ENCODE measurements at places on chromosomes 7 and 10.

DNA sequence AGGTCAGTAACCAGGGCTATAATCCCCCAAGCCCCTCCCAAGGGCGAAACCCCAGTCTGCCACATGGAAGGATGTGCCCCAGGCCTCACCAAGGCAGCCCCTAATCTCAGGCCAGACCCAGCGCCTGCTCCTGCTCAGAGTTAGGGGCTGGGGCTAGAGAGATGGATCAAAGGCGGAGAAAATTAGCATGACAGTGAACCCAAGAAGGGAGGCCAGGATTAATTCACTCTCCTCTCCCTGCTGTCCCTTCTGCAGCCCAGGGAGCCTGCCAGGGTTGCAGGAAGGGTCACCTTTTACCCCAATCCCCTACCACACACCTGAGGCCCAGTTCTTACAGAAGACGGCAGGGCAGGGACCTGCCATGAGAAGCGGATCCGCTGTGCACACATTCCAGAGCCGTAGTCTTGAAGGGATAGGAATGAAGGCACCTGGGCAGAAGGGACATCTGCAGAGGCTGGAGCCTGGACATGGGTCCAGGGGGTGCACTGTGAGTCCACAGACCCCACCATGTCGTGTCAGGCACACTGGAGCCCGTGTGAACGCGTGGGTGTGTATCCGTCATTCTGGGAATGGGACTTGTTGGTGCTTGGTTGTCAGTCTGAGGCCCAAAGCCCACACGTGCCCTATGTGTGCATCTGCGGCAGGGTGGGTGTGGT lies 11.9 kb upstream of the ZMIZ1 start:
- no peak for DNase-seq

DNA sequence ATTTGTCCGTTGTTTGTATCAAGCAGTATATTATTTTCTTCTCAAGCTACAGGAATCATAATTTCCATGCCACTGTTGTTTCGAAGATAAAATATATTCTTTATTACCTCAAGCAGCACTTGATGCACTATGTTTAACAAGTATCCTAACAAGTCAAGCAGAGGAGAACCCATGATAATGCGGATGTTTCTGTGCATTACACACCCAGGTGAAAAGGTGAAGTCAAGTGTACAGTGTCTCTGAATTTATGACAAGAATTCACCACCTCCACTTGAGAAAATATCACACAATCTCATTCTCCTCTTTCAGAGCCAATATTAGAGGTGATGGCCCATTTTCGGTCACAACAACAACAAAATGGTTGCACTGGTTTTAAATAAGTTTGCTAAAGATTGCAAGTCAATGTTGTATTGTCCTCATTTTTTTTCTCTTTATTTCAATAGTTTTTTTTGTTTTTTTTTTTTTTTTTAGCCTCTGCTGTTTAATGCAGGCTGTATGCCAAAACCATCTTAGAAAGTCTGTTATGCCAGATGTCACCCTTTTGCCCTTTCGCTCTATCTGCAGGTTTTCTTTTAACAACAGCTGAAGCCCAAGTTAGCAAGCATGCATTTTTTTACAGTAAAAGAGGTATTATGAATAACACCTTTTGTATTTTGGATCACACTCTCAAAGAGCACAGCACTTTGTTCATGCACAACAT lies 568.7 kb upstream of the LRRN3 start:
- no peak for DNase-seq

DNA sequence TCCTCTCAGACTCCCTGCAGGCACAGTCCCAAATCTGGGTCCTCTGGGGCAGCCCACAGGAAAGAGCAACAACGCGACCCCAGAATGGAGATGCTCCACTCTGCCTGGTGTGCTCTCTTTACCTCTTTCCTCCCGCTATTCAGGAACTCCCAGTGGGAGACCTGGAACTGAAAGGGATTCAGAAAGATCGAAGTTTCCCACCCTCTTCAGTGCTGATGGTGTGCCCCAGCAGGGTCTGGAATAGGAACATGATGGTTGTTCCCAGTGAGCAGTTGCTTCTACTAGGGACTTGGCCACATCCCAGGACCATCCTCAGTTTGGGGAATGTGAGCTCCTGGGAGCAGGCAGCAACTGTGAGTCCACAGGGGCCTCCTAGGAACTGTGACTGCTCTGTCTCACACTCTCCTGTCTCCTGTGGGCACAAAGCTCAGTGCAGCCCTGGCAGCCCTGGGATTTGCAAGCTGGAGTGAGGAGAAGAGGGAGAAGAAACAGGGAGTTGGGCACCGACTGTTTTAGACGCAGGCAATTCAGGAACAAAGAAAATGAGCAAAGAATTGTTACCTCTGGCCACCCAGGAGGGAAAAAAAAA lies 17.9 kb downstream of the OR6V1 start:
- no peak for DNase-seq

DNA sequence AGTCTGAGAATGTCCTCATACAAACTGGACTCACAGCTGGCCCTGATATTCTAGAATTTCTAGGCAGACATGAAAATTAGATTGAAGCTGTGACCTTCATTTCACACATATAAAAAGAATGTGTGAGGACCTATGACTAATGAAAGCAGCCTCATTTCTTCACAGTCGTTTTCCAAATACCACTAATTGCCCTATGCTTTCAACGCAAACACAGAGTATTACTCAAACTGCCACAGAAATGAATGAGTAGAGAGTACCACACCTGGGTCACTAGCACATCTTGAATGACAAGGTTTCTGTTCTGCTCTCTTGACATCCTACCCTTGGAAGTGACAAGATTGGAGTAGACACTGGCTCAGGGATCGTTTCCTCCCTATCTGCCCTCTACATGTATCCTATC lies 142.4 kb downstream of the C1GALT1 start:
- no peak for DNase-seq

DNA sequence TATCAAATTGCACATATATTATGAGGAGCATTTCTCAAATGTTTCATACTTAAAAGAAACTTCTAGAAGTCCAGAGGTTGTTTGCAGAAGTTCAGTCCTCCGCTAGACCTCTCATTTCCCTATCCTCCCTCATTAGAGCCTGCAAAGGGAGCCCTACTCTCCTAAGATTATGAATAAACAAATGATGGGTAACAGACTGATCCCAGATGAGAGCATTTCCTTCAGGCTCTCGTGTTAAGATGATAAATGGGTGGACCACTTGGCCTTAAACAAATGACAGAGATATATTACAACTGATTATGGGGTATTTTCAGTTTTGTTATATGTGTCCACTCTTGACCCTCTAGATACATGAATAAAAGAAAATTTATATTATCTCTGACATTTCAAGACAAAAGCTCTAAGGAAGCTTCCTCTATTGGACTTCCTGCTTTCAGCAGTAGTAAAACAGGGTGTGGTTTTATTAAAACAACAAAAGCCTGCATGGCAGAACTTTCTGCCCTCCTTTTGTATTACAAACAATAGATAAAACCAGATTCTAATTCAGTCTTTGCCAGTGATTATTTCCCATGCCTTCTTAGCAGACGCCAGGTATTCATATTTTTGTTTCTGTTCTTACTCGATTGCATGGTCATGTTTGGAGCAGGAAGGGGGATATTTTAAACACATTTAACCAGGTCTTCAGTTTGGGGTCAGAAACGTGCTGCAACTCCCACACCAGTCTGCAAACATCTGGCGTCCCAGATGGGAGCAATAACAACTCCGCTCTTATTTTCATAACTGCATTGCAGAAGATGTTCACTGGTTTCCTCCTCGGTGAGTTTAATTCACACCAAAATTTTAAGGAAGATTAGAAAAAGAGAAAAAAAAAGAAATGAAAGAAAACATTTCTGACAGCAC lies 52.4 kb upstream of the FAM204A start:
- peak; percentile 20 for DNase-seq

DNA sequence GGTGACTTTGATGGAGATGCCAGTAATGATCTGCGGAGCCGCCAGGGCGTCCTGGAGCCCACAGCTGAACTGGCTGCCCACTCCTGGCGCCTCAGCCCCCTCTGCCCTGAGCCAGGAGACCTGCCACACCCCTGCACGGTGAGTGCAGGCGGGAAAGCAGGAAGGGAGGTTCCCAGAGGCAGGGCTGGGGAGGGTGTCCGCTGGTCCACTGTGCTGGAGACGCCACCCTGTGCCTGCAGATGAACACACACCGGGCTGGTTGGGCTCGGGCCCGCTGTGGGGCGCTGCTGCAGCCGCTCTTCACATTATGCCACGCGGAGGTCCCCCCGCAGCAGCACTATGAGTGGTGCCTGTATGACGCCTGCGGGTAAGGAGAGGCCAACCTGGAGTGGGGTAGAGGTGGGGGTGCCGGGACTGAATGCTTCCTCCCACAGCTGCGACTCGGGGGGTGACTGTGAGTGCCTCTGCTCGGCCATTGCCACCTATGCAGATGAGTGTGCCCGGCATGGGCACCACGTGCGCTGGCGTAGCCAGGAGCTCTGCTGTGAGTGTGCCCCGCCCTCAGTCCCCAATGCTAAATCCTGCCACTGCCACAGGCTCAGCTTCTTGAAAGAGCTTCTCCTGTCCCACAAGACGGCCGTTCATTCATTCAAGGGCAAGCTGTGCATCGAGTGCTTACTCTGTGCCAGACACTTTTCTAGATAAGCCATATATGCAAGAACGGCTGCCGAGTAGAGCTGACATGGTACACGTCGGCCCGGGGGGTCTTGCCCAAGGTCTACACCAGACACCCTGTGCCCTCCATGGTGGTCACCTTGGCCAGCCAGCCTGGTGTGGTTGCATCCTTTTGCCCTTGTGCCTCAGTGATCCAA lies 14.3 kb upstream of the ZNF467 start:
- no peak for DNase-seq

DNA sequence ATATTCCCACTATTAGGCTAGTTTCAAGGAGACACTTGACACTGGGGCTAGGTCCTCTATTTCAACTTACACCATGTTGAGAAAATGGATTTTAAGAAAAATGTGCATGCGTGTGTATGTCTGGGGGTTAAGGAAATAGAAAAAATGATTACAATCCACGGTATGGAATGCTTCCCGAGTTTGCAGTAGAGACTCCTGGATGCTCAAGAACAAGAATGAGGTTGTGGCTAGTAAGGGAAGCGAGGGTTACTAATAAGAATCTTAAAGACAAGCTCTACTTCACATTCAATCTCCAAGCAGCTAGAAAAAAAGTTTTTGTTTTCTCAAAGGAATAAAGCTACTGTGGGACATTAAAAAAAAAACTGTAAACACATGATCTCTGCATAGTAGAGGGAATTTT lies 54.7 kb downstream of the ANK3 start:
- DNase-seq, result no peak

DNA sequence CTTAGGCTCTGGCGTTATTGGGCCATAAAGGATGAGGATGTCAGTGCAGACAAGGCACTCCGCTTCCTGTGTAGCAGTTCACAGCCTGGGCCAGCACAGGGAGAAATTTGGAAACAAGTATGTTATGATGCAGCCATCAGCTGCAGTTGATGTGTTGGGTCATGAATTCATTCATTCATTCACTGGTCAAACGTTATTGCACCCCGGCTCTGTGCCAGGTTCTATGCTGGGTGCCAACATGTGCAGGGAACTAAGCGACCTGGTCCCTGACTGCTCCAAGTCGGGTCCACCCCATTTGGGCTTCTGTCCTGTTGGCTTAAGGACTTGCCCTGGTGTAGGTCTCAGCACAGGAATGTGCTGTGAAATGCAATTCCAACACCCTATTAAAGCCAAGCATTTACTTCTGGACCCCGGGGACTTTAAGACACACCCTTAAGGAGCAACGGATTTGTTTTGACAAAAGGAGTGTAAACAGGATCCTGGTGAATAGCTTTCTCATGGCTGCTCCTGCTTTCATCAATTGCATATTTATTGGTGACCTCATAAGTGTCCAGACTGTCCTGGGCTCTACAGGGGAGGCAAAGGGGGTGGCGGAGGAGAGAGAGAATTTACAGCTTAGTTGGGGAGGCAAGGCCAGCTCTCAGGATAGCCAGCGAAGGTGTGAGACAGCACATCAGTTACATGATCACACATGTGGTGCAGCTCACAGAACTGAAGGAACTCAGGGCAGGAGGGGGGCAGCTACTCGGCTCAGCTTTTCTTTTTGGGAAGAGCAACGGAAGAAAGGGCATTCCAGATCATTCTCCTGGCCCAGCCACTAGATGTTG lies 158.6 kb downstream of the GRK5 start:
- no peak for DNase-seq

DNA sequence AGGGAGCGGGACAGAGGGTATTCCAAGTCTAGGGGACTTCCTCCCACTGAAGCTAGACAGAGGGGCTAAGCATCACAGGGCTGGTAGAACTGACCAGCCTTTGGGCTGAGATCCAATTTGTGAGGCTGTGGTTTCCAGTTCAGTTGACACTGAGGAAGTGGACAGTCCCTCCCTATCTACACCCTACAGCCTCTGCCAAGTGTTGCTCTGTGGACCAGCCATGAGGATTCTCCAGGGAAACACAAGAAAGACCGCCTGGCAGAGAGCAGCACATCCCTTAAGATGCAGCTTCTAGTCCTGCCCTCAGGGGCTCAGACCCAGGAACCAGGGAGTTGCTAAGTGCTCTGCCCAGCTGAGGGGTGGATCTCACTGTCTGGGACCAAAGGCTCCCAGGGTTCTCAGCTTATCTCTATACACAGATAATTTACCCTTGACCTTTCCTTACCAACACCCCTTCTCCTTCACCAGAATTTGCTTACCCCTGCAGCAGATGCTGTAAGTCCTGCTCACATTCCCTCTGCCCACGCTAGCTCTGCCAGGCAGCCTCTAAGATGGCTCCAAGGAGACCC lies 252.0 kb downstream of the SKIDA1 start:
- DNase-seq, result no peak

Data from HFF-Myc (cell line).